ENCODE measurements at places on chromosomes 3 and 15.

- DNase-seq, result no peak
These were observed 20.4 kb downstream of the PLXND1 start for GRCh38 chr3:129585949-129586657.

DNA sequence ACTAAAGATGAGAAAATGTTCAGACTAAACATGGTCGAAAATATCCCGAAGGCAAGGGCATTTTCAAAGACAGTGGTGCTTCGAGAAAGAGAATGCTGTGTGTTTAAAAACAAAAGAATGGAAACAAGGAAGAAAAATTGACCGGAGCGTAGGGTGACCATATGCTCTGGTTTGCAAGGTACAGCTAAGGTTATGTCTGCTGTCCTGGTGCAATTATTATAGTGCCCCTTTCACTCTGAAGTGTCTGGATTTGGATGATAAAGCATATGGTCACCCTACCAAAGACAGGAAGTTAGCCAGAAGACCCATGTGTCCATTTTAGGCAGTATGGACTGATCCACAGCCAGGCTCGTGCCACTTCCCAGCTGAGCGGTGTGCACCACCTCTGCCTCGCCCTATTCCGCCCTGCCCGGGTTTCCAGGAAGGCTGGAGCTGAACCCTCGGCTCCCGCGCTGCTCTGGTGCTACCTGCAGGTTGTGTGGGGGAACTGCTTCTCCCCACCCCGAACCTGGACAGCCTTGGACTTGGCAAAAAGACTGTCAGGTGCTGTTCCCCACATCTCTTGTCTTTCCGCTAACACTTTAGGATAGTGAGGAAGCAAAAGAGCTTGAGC is 25.2 kb downstream of the GOLGA6D start:
- DNase-seq, result no peak

- DNase-seq, result no peak
These were observed 534.6 kb upstream of the ATP11B start for GRCh38 chr3:182258538-182259177.

- DNase-seq, result no peak
These were observed 286.5 kb downstream of the NSUN3 start for GRCh38 chr3:94349310-94349878.

GRCh38 chr15:59611276-59612260 is at the start of gene GCNT3:
Gene GCNT3, plus strand, starts transcription at chr15:59611783. Its CDS starts 6,456 bp downstream, at chr15:59618239.
- DNase-seq, result no peak

DNA sequence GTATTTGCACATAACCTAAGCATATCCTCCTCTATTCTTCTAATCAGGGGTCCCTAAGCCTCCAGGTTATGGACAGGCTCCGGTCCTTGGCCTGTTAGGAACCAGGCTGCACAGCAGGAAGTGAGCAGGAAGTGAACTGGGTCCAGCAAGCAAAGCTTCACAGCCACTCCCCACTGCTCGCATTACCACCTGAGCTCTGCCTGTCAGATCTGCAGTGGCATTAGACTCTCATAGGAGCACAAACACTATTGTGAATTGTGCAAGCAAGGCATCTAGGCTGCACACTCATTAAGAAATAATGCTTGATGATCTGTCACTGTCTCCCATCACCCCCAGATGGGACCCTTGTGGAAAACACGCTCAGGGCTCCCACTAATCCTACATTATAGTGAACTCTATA is 9.8 kb downstream of the MSL2 start:
- DNase-seq, result no peak

GRCh38 chr3:51384055-51384725 is 901 bp upstream of the MANF start:
- no peak for DNase-seq

DNA sequence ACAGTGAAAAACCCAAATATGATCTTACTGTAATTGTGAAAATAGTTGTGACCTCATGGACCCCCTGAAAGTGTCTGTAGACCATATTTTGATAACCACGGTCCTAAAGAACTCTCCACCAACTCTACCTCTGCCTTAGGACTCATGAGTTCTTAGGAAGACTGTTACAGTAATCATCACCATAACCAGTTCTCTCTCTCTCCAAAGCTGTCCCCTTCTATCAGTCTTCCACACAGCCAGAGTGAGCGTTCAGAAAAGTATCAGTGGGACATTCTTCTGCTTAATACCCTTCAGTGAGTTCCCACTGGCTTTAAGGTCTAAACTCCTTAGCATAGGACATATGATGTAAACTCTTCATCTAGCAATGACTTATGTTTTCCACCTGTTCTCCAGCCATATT is 27.6 kb upstream of the ST6GAL1 start:
- DNase-seq, result no peak

- DNase-seq, result no peak
These were observed 88.9 kb downstream of the ADAMTS17 start for GRCh38 chr15:100252779-100253417.

- no peak for DNase-seq
These were observed 63.7 kb downstream of the SLC12A8 start for GRCh38 chr3:125148836-125149235.
